Globus pallidus (tissue), 1 donor: ENCODE measurements at places on chromosomes 6 and 20.

DNA sequence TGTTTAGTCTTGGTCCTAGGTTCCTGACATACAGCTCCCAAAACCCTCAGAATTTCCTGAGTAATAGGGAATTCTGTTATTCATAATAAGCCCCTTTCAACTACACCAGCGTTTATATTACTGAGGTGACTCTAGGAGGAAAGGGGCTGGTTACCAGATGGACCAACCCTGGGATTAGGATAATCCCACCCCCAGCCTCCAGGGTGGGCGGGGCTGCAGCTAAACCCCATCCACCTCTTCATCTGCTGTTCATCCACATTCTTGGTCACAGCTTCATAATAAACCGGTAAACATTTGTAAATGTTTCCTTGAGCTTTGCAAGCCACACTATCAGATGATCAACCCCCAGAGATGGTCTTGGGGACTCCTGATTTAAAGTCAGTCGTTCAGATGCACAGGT is 38.3 kb downstream of the NINL start:
- DNase-seq: no peak

DNA sequence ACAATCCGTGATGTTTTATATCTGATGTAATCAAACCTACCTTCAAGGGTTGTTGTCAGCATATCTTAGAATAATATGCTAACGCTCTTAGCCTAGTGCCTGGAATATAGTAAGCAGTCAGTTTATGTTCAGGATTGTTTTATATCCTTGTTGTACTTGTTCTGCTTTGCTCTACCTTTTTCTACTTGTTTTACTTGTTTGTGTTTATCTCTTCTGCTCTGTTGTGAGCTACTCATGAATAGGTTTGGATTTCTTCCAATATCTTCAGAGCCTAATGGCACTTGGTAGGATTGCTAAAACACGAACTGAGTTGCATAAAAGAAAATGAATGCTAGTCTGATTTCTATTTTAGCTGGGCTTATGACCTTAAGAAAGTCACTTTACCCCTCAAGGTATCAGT is 40.1 kb downstream of the DNAH8 start:
- no peak for DNase-seq

- no peak for DNase-seq
These were observed 403.1 kb downstream of the BTBD9 start for GRCh38 chr6:38236631-38237030.

DNA sequence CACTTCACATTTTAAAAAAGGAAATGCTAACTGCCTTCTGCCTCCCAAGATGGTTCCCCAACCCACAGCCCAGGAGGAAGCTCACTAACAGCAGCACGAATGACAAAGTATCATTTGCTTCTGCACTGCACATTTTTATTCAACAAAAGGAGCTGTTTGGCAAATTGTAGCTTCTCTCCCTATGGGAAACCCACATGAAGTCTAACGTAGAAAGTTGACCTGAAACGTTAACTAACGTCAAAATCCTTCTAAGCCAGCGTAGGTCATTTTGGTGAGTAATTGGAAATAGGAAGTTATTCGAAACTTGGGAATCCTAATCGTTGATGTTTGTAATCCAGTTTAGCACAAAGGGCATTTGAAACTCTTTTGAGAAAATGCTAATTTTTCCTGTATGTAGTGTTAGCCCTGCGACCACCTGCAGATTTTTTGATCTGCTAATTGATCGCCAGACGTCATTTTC is 2.9 kb downstream of the SALL4 start:
- DNase-seq: no peak

- DNase-seq: no peak
These were observed 403 bp downstream of the CDH26 start for GRCh38 chr20:59958626-59959025.

DNA sequence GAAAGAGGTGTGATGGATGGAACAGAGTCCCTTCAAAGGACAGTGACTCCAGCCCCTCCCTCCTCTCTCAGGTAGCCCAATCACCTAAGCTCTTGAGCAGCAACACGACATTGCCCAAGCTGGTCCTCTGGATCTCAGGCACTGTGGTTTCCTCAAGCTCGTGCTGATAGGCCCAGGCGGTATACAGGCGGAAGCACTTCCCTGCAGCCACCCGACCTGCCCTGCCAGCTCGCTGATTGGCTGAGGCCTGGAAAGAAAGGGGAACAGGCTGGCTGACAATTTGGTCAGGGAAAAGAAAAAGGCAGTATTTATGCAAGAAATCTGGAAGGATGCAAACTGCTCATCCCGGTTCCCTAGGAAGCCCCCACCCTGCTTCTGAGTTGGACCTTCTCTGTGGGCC is 9.6 kb downstream of the C6orf136 start:
- DNase-seq: no peak

GRCh38 chr6:169869301-169869700 is 117.9 kb downstream of the ERMARD start:
- DNase-seq: no peak

DNA sequence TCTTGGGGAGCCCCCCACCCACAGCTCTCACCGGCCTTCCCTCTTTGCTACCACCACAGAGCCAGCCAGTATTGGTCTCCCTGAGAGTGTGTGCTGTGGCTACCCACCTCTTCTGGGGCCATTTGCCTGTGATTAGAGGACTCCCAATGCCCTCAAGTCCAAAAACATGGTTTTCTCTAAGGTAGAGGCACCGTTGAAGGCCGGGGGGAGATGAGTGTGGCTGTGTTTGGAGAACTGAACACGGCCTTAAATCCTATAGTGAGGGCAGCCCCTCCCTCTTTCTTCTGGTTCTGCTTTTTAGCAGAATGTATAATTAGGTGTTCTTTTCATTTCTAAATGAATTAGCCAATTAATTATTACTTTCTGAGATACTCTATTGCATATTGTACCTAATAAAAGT is 2.5 kb downstream of the CCR6 start:
- no peak for DNase-seq

- DNase-seq: no peak
These were observed 4.6 kb downstream of the DACT2 start for GRCh38 chr6:168314948-168315347.

GRCh38 chr6:98832284-98833056 is 1.9 kb upstream of the POU3F2 start:
- peak; percentile 87 for DNase-seq

DNA sequence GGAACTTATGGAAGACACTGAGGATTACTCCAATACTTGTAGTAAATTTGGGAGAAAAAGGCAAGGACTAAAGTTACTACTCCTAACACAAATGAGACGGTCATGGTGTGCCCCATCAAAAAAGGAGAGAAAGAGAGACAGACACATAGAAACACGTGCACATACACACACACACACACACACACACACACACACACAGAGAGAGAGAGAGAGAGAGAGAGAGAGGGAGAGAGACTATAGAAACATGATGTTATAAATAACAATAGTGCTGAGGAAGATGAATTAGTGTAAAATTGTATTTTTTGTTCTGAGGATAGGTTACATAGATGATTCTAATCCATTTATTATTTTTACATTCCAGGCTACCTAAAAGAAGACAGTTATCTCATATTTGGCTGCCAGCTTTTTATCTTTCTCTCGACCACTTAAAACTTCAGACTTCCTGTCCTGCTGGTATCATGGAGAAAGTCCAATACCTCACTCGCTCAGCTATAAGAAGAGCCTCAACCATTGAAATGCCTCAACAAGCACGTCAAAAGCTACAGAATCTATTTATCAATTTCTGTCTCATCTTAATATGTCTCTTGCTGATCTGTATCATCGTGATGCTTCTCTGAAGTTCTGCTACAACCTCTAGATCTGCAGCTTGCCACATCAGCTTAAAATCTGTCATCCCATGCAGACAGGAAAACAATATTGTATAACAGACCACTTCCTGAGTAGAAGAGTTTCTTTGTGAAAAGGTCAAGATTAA is 10.5 kb downstream of the PLN start:
- no peak for DNase-seq

DNA sequence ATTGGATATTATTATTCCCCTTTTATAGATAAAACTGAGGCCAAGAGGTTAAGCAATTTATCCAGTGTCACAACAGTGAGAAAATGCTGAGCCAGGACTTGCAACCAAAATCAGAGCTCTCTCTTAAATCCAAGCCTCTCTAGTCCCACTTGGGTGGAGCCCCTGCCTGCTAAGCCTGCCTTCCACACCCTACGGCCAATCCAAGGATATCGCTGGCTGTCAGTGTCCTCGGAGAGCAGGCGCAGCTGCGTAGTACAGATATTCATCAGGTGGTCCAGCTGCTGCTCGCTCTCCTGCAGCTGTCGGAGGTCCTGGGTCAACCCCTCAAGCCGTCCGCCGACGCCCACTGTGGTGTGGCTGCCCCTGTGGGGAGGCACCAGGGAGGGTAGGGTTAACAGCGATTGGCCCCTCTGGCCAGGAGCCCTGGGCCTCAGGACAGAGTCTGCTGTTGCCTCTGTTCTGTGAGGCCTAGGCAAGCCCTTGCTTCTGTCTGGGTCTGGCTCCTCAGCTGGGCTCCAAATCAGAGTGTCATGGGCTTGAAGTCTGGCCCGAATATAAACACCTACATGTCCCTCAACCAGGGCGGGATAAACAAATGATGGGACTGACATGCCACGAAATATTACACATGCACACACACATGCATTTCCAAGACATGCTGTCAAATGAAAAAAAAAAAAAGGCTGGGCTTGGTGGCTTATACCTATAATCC is 3.9 kb upstream of the NECAB3 start:
- DNase-seq: no peak

GRCh38 chr20:64095927-64096326 is 11.4 kb downstream of the NPBWR2 start:
- no peak for DNase-seq

GRCh38 chr6:12873691-12874090 is 157.1 kb downstream of the PHACTR1 start:
- DNase-seq: no peak

DNA sequence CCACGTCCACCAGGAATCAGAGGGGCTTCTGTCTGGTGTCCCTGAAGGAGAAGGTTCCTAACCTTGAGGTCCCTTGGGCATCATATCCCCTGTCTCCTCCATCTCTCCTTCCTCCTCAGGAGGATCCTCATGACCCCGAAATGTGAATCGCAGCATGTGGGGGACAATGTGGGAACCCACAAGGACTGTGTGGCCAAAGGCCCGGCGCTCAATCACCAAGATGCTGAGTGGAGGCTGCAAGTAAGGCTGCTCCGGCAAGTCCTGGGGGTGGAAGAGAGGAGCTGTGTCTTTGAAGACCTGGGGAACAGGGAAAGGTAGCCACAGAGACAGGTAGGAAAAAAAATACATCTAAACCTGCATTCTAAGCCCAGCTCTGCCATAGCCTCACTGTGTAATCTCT is 36.4 kb upstream of the SPAG4 start:
- no peak for DNase-seq

- DNase-seq: no peak
These were observed 21.2 kb upstream of the CDKN1A start for GRCh38 chr6:36657271-36657670.

DNA sequence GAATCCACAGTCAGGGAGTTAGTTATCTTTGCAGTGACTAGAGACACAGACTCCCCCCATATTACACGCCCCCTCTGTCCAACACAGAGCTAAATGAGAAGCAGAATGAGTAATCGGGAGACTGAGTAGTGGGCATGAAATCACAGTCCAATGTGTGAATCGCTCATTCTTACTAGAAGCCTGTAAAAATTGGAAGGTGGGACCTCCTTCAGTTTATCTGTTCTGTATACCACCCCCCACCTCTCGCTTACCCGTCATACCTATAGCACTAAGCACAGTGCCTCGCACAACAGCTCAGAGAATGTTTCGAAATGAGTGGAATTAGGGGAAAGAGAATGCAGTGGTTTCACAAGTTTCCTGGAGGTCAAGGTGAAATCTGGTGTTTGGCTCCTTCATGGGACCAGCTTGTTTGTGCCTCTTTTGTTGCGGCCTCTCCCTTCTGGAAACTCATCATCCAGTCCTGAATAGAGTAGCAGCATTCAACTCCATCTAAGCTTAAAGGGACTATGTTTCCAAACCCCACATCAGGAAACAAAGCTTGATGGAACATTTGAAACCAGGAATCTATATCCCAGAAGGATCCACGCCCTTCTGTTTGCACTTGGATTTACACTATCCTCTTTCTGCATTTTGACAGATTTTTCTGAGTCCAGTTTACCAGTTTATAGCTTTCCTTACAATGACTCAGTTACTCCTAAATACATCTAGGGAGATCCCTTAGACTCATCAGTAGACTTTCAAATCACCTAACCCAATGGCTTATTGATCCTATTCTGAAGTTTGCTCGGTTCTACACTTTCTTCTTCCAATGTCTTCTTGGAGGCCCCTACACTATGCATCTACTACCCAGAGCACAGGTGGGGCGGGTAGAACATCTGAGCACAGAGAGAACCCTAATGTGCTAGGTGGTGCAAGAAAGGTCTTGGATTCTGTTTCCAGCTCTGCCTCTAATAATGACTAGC is 59.2 kb upstream of the PIM1 start:
- no peak for DNase-seq

- DNase-seq: no peak
These were observed 50.8 kb downstream of the PSMG4 start for GRCh38 chr6:3309391-3310050.

DNA sequence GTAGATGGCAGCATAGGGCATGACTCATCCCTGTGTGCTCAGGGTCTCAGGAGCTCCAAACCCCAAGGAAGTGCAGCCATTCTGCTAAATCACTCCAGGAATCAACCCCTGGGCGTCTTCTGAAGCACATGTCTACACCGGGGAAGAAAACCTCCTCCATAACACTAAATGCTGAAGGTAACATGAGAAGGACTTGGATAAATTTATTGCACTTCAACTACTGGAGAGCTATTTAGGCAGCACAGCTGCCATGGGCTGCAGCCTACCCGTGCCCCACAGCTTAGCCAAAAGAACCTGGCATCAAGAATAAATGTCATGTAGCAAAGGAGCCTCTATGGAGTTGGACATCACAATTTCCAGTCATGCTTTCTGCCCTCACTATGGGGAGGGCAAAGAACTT is 152.4 kb upstream of the PROKR2 start:
- DNase-seq: no peak

GRCh38 chr20:59667981-59668515 is 63.7 kb downstream of the PHACTR3 start:
- DNase-seq: no peak

DNA sequence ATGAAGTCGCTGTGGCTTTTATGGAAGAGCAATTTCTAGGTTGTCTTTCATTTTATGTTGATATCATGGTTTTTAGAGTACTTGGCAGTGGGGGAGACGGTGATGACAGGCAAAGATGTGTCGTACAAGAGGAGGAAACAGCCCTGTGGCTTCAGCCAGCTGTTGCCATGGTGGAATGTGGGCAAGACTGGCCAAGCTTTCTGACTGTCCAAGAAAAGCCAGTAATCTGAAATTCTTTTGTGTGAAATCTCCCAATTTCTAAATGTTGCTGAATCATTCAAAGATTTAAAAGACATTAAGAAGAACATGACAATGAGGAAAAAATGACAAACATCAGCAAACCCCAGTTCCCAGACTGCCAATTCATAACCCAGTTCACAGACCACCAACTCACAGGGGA is 23.1 kb downstream of the PFDN4 start:
- DNase-seq: no peak

DNA sequence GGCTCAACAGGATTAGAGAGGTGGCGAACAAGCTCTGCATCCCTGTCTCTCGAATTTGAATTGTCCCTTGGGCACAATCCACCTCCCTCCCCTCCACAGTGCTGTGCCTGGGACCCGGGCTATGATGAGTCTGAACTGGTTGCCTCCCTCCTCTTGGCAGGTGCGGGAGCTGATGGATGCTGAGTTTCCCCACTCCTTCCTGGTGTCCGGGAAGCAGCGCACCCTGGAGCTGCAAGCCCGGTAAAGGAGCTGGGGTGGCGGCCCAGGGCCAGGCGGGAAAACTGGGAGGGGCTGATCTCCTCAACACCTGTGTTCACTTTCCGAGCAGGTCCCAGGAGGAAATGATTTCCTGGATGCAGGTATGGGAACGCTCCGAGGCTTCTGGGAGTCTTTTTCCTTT is 14.9 kb downstream of the FGD2 start:
- no peak for DNase-seq

GRCh38 chr6:63816401-63816981 is 180.9 kb downstream of the PHF3 start:
- DNase-seq: no peak
